ENCODE measurements at places on chromosomes 16 and 17.

GRCh38 chr16:69064764-69065313 lies 40.6 kb upstream of the HAS3 start:
- no peak for DNase-seq

GRCh38 chr17:73336408-73337329 lies 24.9 kb upstream of the CDC42EP4 start:
- DNase-seq: no peak

GRCh38 chr17:55348749-55349354 lies 72.8 kb downstream of the MMD start:
- peak; percentile 9 for DNase-seq

DNA sequence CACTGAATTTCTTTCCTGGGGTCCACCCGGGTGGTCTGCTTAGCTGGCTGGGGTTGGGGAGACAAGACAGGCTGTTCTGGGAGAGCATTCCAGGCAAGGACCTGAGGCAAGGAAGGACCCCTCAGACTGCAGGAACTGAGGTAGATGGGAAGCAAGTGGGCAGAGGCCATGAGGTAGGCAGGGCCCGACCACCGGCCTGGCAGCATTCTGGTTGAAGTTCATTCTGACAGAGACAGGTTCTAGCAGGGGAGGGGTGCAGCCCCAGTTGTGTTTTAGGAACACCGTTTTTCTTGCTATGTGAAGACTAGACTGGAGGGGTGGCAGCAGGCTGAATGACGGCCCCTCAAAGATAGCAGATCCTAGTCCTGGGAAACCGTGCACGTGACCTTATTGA lies 17.5 kb downstream of the B9D1 start:
- DNase-seq: no peak

DNA sequence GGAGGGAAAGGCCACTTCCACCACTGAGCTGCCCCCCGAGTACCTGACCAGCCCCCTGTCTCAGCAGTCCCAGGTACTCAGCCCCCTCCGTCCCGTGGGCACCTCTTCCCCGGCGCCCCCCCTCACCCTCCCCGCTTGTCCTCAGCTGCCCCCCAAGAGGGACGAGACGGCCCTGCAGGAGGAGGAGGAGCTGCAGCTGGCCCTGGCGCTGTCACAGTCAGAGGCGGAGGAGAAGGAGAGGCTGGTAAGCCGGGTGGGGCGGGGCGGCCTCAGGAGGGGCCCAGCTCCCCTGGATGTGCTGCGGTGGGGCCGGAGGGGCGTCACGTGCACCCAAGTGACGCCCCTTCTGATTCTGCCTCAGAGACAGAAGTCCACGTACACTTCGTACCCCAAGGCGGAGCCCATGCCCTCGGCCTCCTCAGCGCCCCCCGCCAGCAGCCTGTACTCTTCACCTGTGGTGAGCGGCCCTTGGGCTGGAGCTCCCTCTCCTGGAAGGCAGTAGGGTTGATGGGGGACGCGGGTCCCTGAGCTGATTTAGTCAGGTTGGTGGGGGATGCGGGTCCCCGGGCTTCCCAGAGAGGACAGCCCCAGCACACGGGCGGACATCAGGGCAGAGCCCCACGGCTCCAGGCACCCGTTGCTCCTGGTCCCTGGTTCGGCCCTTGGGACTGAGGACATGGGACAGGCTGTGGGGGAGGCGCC lies 9.5 kb upstream of the MRPL12 start:
- DNase-seq: no peak

DNA sequence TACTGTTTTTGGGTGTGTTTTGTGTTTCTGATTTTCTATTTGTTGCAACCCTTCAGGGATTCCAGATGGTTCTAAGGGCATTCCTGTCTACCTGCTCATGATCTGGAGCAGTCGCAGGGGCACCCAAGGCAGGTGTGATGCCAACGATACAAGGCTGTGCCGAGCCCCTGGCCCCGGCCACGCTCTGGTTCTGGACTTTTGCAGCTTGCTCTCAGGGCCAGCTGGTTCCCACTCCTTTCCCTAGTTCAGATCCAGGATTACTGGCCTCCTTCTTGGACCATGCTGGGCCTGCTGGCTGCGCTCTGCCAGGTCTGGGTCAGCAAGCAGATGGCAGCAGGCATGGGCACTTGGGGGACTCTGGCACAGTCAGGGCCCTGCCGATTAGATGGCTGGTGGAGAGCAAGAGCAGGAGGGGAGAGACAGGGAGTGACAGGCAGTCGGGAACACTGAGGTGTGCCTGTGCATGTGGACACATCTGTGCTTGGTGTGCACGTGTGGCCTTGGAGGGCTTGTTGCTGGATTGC lies 15.2 kb upstream of the RAP1GAP2 start:
- DNase-seq: no peak

GRCh38 chr16:8548166-8548565 lies 42.1 kb downstream of the TMEM114 start:
- no peak for DNase-seq

DNA sequence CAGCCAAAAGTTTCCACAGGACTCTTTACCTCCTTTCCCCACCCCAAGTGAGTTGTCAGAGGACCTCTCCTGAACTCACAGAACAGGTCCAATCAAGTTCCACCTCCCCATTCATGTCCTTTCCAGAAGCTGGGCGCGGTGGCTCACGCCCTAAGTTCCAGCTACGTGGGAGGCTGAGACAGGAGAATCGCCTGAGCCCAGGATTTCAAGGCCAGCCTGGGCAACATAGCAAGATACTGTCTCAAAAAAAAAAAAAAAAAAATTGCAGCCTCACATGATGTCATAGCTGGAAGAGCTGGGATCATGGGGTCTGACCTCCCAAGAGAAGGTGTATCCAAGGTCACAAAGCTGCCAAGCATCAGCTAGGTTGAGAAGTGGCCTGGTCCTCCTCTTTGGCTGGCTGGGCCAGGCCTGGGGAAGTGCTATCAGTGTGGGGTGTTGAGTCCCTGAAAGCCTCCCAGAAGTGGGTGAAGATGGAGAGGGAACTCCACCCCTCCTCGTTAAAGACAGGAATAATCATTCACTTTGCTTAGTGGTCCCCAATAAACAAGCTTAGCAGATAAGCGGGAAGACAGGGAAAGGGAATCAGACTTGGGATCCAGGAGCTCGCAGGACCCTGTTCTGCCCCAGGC lies 5.5 kb upstream of the MNT start:
- no peak for DNase-seq

GRCh38 chr17:40564883-40565768 lies at the start of gene CCR7:
Gene CCR7 (minus strand): TSS chr17:40565472. CDS start chr17:40565409, 63 bp downstream.
- DNase-seq: peak; percentile 69

GRCh38 chr16:17453364-17454038 lies 17.3 kb downstream of the XYLT1 start:
- no peak for DNase-seq

DNA sequence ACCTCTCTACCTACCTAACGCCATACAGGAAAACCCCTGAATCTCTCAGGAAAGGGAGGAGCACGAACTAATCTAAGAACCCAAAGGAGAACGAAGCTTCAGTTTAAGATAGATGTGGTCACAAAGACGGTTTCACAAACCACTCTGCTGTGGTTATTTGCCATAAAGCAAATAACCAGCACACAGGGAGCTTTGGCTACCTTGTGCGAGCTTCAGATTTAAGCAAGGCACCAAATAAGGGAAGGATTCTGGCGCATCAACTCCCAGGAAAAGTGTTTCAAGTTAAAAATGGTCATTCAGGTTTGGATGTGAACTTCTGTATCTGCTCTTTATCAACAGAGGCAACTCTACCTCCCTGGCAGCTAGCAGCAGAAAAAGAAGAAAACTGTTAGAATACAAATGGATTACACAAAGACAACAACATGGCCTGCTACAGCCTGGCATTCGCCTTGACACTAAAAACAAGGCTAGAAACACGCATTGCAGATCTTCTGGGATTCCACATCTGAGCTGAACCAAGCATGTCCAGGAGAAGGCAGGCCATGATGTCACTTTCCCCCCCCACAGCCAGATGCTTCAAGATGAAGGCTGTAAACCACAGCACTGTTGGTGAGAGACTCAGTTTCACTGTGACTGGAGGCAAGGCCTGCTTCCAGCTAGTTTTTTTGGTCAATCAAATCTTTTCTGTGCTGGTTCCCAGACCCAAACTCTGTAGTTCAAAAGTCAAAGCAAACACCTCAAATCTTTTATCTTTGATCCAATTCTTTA lies 43.6 kb downstream of the SMG6 start:
- DNase-seq: no peak

- no peak for DNase-seq
Measured at GRCh38 chr17:62690168-62690897, 62.9 kb downstream of the MRC2 start.

DNA sequence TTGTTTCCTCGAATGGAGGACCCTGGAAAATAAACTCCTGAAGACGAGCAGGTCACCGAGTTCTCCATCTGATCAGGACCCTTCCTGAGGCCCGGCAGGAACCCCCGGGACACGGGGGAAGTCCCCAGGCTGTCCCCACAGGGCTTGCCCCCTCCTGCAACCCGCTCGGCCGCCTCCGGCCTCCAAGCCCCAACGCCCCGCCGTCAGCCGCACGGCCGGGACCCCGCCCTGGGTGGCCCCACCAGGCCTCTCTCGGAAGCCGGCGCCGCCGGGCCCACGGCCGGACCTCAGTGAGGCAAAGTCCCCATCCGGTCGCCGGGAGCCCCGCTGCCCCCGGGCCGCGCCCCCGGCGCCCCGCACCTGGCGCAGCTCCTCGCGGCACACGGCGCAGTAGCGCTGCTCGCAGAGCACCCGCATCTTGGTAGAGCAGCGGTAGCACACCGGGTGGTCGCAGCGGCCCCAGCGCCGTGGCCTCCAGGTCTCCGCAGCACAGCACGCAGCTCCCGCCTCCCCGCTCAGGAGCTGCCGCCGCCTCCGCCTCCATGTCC lies 383 bp downstream of the ZNF598 start:
- DNase-seq: no peak

DNA sequence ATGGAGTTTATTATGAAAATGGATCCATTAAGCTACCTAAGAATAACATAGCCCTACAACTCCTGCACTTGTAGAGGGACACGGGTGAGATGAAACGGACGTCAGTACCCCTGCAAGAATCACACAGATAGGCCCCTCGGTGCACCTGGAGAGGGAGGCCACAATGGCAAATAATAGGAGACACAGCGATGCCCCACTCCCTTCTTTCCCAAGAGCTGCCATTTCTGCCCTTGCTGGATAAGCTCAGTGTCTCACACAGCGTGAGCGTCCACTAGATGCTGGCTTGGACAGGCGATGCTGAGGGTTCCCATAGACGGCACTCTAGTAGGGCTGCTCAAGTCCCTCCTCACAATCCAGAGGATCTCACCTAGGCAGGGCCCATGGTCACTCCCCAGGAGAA lies 67.8 kb downstream of the ADCY9 start:
- DNase-seq: no peak

DNA sequence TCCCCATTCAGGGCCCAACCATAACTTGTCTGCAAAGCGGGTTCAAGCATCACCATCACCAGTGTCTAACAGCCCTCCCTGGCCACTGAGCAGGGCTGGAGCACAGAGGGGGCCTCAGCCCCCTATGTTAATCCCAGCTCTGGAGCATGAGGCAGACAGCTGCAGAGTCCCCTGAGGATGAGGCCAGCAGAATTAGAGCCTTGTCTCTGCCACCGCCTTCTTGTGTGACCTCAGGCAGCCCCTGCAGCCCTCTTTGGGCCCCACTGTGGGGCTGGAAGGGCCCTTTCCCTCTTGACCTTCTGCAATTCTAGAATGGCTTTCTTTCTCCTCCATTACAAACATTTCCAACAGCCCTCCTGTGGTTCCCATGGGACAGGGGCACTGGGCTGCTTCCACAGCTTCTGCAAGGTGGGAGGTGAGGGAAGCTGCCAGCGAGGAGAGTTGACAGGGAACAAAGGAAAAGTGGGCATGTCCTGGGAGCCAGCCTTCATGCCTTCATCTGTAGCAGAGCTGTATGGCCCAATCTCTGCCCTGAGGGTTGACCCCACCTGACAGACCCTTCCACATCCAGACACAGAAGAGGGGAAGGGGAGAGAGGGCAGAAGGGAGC lies 65.7 kb downstream of the TMEM132E start:
- no peak for DNase-seq

DNA sequence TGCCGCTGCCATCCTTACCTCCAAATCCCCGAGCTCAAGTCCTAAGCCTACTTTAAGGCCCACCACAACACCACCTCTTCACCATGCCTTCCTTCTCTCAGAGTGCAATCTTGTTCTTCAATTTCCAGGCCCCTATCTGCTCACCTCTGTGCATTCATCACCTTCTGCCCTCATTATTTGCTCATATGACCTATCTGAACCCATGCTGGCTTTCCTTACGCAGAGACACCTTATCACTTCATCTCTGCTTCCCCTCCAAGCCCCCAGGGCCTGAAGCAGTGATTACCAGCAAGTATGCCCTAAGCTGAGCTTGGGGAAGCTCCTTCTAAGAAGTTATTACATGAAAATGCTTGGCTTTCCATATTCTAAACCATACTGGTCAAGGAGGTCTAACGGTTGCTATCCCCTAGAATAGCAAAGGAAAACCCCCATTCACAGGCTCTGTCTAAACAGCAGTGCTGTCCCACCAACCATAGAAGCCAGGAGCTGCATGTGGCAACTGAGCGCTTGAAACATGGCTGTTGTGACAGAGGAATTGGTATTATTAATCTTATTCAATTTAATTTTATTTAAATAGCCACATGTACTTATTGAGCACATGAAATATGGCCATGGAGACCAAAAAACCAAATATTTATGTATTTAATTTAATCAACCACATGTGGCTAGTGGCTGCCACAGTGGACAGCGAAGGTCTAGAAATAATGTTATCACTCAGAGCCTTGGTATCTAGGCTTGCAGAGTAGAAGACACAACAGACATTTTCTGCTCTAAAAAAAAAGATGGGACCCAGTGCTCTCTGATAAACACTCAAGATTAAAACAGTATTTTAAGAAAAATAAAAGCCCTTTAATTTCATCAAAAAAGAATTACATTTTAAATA lies 13.9 kb downstream of the USP7 start:
- no peak for DNase-seq

GRCh38 chr17:79781736-79782575 lies 4.0 kb downstream of the CBX2 start:
- no peak for DNase-seq

- DNase-seq: no peak
Measured at GRCh38 chr17:63700528-63701455, 867 bp upstream of the LIMD2 start.

DNA sequence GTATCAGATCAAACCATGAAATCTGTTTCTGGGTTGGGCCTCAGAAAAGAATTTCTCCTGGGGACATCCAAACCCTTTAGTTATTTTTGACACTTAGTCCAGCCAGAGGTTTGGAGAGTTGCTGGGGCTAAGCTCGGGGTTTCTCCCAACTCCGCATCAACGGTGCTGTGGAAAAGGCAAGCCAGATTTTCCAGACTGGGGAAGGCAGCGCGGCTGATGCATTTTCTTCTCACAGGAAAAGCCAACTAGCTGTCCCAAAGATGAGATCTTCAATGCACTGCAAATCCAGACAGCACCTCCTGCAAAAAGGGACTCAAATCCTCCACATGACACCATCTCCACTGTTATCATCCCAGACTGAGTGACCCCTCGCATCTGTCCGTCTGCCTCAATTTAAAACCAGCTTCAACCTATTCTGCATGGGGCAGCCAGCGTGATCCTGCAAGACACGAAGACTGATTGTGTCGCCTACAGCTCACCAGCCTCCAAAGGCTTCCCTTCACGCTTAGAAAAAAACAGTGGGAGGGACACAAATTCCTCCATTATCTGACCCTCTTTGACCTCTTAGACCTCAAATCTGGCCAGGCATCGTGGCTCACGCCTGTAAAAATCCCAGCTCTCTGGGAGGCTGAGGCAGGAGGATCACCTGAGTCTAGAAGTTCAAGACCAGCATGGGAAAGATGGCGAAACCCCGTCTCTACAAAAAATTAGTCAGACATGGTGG lies 62.0 kb downstream of the GAS7 start:
- DNase-seq: no peak

- DNase-seq: no peak
Measured at GRCh38 chr17:14815079-14815478, 450.0 kb downstream of the PMP22 start.
